ENCODE measurements at places on chromosomes 6 and 20. TPM values are rescaled to one million over a fixed set of nuclear protein-coding genes. Genes with fewer than 3 reads are reported as not detected.

The CST5 gene
- 0.79 TPM for total RNA-seq

GRCh38 chr6:75986935-75987334, 85.5 kb downstream of the IMPG1 start:
- H3K36me3 ChIP-seq = no peaks in the 10 kb centered on the region
- H3K27ac ChIP-seq = no peak overlapping the region
- H3K27me3 ChIP-seq = no peaks in the 10 kb centered on the region
- H3K4me3 ChIP-seq = no peak overlapping the region
- no peaks in the 10 kb centered on the region for H3K4me1 ChIP-seq

The GRIK2 gene
- total RNA-seq = 4.8 TPM

DNA sequence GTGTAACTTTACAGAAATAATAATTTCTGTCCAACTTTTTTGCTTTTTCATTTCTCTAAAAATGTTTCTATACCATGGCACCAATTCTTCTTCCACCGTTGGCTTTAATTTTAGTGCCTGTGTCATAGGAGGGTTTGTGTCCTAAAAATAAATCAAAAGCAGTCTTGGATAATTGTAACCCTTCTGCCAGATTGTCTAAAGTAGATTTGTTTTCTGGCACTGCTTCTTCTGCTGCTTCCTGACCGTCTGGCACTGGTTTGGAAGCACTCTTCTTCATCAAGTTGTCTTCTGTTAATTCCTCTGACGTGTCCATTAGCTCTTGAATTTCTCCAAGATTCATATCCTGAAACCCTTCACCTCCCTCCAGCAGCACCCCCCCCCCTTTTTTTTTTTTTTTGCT, 33.1 kb downstream of the SCAF8 start:
- H3K27ac ChIP-seq = no peak overlapping the region
- DNase-seq = no peak
- H3K36me3 ChIP-seq = peaks cover 4% of the 10 kb centered on the region
- peaks cover 42% of the 10 kb centered on the region for H3K4me1 ChIP-seq
- no peaks in the 10 kb centered on the region for H3K27me3 ChIP-seq

DNA sequence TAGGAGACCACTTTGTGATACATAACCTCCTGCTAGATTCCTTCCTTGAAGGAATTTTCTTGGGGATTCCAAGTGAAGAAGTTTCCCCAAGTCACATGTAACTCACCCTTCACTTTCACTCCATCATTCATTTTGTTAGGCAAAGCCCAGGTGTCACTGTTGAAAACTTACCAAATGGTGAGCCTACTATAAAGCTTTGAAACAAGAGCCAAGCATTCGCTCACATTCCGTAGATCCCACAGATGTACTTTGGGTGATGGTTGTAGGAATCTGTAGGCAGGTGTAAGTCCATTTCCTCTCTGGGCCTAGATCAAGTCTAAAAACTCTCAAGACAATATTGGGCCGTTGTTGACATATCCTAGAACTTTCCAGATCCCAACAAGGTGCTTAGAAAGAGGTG, 74.1 kb downstream of the PRDM1 start:
- no peak for DNase-seq
- no peak overlapping the region for H3K4me3 ChIP-seq
- peaks cover 3% of the 10 kb centered on the region for H3K27me3 ChIP-seq
- no peaks in the 10 kb centered on the region for H3K36me3 ChIP-seq
- H3K4me1 ChIP-seq = peaks cover 15% of the 10 kb centered on the region
- H3K27ac ChIP-seq = no peak overlapping the region

The SH3BGRL2 gene
- total RNA-seq = 40.0 TPM

GRCh38 chr20:22428051-22428450, 156.3 kb downstream of the FOXA2 start:
- H3K27ac ChIP-seq = no peak overlapping the region
- no peak for DNase-seq
- no peak overlapping the region for H3K4me3 ChIP-seq
- H3K4me1 ChIP-seq = peaks cover 28% of the 10 kb centered on the region
- peaks cover 23% of the 10 kb centered on the region for H3K27me3 ChIP-seq

The HLA-DQB2 gene
- total RNA-seq = not detected

Data from type B pancreatic cell (in vitro differentiated cells).